ENCODE measurements at places on chromosomes 3 and 15.

- DNase-seq = no peak
Measured at GRCh38 chr3:87077355-87077754, 86.4 kb upstream of the VGLL3 start.

DNA sequence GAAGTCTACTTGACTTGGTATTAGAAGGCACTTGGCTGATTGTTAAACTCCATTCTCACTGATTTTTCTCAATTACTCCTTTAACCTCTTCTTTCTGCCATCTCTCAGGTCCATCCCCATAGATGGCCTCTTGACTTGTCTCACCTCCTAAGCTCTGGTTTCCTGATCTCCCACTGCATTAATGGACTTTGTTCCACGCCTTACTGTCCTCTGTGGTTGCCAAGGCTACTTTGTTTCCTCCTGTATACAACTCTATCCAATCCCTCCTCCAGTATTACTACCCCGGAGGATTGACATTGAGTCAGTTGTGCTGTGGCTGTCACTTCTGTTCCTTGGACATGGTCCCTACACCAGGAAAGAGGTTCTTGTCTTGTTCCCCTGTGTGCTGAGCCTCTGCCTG is 10.6 kb upstream of the GLCE start:
- no peak for DNase-seq

GRCh38 chr3:193832833-193833413 is 239.9 kb downstream of the OPA1 start:
- no peak for DNase-seq

DNA sequence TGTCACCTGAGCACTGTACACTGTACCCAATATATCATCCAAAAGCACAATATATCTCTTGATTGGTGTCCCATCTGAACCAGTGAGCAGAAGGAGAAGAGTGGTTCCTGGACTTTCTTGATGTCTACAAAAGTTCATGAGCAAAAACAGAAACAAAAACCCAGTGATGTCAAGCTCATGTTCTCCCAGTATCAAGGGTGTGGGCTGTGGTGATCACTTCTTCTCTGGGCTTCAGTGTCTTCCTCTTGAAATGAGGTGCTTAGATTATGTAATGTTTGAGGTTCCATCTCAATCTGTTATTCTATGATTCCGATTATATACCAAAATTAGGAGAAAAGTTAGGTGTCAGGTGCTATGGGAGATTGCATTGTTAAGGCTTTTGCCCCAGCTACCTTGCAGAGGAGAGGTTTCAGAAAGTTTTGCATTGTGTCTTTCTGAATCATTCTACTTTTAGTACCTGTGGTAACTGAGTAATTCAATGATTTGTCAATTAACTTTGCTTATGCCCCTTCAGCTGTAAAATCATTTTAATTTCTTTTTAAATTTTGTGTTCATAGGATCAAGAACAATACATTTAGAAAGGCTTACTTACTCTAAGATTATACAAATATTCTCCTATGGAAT is 122.0 kb upstream of the EOMES start:
- no peak for DNase-seq

- DNase-seq = no peak
Measured at GRCh38 chr15:62164396-62165103, 535 bp downstream of the C2CD4B start.

GRCh38 chr3:111539351-111540331 is 2.4 kb upstream of the CD96 start:
- DNase-seq = peak; percentile 50

GRCh38 chr15:66982816-66983215 is 82.6 kb upstream of the SMAD3 start:
- DNase-seq = no peak

DNA sequence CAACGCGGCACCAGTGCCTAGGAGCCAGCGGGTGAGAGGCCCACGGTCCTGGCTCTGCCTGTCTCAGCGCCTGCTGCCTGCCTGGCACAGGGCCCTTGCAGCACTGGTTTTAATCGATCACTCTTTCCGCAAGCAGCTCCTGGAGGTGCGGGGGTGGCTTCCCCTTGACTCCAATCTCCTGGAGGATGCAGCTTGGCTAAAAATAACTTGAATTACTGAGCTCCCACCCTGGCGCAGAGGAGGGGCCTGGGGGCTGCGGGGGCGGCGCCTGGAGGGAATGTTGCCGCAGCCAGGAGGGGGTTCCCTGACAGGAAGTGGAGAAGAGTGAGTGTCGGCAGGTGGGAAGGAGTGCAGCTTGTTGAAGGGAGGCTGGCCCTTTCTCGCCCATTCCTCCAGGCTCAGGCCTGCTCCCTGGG is 9.9 kb upstream of the RPL29 start:
- DNase-seq = no peak

- peak; percentile 32 for DNase-seq
Measured at GRCh38 chr3:183178833-183179549, 16.5 kb upstream of the LAMP3 start.

DNA sequence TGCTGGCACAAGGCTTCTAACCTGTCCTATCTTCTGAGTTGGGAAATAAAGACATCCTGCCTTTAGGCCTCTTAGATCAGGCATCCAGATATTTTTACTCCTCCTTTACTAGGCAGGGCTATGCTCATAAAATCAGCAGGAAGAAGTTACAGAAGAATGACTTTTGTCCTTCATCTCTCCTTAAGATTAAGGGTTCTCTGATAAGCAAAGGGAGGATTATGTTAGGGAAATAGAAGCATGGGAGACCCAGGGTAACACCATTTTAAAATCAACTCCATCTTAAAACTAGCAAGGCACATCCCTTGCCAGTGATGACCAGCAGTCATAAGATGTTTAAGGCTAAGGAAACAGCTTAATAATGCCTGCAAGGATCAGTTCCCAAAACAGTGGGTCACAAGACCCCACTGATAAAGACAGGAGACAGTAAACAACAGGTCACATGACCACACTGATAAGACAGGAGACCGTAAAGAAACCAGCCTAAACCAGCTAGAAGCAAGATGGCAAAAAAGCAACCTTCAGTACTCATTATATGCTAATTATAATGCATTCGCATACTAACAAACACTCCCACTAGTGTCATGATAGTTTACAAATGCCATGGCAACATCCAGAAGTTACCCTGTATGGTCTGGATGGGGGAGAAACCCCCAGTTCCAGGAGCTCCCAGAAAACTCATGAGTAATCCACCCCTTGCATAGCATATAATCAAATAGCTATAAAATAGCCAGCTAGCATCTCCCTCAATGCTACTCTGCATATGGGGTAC is 14.5 kb upstream of the EHHADH start:
- DNase-seq = no peak

DNA sequence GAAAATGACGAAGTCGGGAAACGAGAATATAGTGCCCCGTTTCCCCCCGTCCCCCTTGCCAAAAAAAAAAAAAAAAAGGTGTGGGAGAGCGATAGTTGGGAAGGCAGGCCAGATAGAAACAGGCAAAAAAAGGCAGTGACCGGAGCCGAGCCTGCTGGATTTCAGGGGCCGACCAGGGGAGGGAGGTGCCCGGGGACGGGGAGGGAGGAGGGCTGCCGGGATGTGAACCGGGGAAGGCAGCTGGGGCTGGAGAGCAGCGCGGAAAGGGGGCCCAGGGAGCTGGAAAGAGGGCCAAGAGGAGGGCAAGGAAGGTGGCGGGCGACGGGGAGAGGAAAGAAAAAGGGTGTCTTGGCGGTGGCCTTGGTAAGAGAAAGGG is 837 bp downstream of the LRRN1 start:
- no peak for DNase-seq

DNA sequence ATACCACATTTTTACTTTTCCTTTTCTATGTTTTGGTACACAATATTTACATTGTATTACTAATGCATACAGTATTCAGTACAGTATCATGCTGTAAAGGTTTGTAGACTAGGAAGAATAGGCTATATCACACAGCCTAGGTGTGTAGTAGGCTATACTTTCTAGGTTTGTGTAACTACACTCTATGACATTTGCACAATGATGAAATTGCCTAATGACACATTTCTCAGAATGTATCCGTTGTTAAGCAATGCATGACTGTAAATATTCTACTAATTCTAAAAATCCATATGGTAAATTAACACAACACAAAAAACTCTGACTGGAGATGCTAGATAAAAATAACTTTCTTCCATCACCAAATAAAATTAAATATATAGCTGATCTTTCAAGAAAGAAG is 16.2 kb downstream of the NEDD4 start:
- no peak for DNase-seq

DNA sequence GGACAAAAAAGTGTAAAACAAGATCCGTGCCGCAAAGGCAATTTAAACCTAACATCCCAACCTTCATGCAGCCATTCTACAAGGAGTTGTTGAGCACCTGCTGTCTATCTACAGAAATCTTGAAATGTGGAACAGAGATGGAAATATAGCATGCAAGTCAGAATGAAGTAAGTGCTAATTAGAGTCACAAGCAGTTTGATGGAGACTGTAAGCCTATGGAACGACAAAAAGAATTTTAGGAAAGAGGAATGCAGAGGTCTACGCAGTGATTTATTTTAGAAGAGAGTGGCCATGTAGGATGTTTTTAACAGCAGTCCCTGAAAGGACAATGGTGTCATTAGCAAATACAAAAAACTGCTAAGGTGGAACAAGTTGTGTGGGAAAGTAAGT is 851 bp upstream of the DCBLD2 start:
- DNase-seq = no peak

GRCh38 chr3:14324224-14324944 is 78.0 kb upstream of the SLC6A6 start:
- DNase-seq = no peak

DNA sequence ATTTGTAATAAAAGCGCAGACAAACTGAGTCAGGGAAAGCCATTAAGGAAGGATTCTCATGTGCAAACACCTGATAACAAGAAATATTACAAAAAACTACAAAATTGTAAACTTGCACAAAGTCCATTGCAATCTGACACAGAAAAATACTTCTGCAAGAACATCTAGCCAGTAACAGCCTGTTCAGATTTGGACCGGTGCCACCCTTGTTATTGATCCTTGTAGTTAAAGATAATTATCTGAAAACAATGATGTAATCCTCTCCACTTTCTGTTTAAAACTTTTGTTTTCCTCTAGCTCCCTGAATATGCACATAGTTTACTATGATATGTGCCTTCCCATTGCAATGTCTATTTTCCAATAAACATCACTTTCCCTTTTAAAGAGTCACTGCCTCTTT is 1090.2 kb downstream of the PLOD2 start:
- DNase-seq = no peak

GRCh38 chr15:68442903-68443302 is 10.9 kb upstream of the ITGA11 start:
- no peak for DNase-seq

DNA sequence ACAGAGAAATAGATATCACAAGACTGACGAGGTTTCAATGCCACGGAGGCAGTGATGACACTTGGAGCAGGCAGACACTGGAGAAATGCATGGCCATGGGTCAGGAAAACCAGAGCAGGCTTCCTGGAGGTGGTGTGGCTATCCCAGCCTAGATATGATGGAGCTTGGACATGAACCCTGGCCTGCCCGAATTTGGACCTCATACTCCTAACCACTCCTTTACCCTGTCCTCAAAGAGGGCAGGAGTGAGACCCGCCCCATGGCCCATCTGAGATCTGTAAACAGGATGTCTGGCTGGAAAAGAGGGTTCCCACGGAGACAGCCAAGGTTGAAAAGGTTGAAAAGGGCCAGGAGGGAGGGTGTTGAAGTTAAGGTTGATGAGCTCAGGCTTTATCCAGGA is 31.0 kb downstream of the CPN2 start:
- no peak for DNase-seq

- peak; percentile 16 for DNase-seq
Measured at GRCh38 chr3:71725271-71725991, at the start of gene EIF4E3. EIF4E3 (minus strand) TSS chr3:71725402; CDS start chr3:71725367, 35 bp downstream.

GRCh38 chr3:187739561-187740332 is 5.5 kb downstream of the BCL6 start:
- DNase-seq = peak; percentile 65

- no peak for DNase-seq
Measured at GRCh38 chr3:144516026-144516425, 544.4 kb downstream of the DIPK2A start.

- DNase-seq = no peak
Measured at GRCh38 chr3:144270100-144270499, 298.5 kb downstream of the DIPK2A start.

GRCh38 chr3:34067536-34068051 is 269.2 kb downstream of the PDCD6IP start:
- no peak for DNase-seq

DNA sequence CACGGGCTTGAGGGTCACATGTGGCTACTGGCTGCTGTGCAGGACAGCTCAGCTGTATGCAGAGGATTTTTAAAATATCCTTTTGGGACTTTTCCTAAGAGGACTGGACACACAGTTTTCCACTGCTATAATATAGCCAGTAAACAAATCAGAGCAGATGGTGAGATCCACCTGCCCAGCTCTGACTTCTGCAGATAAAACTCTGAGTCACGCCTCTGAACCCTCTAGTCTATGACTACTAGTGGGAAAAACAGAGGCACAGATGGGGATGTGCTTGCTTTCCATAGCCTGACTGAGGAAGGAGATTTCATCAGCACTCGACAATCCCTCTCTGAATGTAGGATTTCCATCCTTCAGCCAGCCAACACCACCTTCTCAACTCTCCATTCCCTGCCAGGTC is 45.1 kb downstream of the COLQ start:
- DNase-seq = no peak

- no peak for DNase-seq
Measured at GRCh38 chr15:79700951-79701480, 195.8 kb downstream of the MTHFS start.

All from activated CD4-positive, alpha-beta T cell treated with anti-CD3 and anti-CD28 coated beads for 1 hour (primary cell).